ENCODE measurements at places on chromosomes 2 and 18.

DNA sequence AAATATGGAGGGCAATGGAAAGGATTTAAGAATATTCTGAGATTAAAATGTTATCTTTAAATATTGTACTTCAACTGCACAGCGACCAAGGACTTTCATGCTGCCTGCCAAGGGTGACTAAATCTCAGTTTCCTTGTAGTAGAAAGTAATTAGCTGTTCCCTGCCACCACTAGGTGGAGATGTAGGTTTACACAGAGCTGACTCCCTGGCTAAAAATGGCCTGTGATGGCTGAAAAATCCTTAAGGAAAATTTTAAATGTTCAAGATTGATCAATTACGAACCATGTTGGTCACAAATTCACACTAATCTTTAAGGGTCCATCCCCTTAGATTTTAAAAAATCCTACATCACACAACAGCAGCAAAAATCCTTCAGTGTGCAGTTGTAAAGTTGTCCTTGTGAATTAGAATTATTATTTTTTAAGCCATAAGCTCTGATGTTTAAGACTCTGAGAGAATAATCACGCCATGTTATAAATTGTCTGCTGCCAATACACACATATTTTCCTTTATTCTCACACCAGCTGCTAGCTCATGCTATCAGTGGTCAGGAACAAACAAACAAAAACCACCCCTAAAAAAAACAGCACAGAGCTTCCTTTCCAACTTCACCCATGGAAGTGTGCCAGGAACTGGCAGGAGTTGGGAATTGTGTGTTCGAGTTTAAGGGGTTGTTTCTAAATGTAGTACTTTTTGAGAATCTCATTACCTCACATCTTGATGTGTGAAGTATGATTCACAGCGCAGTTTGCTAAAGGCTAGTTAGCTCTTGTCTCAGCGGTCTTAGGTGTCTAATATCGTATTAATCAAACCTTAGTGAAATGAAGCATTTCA lies 399.8 kb downstream of the TMEM182 start:
- DNase-seq, result peak; percentile 8

- DNase-seq, result no peak
Measured at GRCh38 chr2:143258126-143258892, 129.1 kb downstream of the ARHGAP15 start.

GRCh38 chr2:55108456-55109160 lies 58.4 kb upstream of the RTN4 start:
- no peak for DNase-seq

DNA sequence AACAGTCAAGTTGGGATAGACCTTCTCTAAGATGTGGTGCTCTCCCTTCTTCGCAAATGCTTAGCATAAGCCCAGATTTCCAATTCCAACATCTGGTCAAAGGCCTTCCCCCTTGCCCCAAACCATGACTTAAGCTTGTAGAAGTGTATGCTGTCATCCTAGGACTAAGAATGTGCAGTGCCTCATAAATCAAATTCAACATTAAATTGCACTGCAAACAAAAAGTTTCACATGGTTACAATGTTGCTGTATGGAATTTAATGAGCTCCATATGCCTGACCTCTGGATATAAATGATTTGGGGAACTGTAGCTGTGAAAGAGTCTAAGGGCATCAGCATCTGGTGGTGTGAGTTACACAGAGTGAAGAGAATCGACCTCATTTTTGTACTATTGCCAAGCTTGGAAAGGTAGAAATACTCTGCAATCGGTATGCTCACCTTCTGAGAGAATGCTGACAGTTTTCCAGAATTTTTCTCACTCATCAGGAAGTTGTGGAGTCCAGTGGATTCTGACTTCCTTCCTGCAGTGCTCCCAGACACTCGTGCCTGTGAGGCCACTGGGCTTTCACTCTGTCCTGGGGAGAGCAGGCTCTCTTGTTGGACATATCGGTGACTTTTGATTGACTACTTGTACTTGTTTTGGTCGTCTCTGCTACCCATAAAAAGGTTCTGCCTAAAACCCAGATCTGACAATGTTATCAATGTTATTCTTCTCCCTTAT lies 40.6 kb downstream of the FASTKD2 start:
- no peak for DNase-seq

DNA sequence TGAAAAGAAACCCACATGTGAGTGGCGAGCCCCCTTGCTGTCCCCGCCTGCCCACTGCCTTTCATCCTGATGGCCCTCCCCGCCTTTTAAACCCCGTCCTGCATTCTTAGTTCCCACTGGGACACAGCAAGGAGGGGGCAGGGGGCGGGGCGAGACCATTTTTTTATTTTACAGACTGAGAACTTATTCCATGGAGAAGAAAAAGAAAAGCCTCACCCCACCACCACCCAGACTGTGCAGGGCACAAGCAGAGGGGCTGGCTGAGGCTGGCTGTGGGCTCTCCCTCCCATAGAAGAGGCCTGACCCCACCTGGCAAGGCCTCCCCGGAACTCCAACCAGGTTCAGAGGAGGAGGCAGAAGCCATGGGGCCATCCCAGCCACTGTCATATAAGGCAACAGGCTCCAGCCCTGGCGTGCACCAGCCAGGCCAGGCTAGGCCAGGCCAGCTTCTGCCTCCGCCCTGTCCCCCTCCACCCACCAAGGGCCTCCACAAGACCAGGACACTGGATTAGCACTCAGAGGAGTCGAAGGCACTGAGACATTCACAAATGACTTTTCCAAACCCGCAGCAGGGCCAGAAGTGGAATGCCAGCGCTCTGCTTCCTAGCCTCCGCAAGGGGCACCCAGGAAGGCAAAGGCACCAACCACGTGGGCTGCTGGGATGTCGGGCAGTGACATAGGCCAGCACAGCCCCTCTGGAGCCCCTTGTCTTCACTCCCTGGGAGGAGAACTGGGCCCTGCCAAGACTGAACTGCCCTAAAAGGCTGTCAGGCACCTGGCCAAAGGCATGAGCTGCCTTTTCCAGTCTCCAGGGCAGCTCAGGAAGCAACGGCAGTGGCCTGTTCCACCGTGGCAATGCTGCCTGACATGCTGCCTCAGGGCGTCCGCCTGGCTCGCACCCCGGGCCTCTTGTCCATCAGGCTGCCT lies 37.5 kb upstream of the SEMA4C start:
- no peak for DNase-seq

DNA sequence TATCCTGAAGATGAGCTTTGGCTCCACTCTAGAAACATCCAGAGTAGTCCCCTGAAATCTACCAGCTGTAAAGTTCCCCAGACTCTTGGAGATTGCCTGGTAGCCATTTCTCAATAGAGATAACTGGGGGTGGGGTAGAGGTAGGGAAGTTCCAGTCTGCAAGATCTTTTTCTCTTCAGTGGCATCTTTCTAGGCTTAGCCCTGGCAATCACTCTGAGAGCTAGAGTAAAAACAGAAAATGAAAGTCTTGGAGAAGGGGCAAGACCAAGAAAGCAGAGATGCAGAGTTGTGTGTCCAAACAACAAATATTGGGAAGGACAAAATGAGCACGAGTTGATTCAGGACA lies 41.8 kb upstream of the LCLAT1 start:
- DNase-seq, result no peak

- DNase-seq, result no peak
Measured at GRCh38 chr2:127807678-127808353, 3.2 kb downstream of the WDR33 start.

GRCh38 chr2:30237239-30237965 lies 6.1 kb downstream of the LBH start:
- no peak for DNase-seq

DNA sequence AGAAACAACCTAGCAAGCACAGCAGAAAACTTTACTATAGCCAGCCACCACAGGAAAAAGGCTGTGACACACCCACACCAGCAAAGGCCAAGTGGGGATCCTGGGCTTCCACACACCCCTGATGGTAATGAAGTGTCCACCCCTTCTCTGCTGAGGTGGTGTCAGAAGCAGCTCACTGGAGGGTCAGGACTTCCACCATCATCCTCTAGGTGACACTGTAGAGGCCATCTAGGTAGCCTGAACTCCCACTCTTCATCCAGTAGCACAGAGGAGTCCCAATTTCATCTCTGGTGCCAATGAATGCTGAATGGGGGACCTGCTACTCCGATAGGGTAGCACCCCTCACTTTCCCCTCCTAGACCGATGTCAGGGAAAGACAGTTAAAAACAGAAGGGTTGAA lies 1544.4 kb downstream of the LRP1B start:
- DNase-seq, result no peak

GRCh38 chr2:240183875-240184590 lies 43.6 kb upstream of the OTOS start:
- no peak for DNase-seq

DNA sequence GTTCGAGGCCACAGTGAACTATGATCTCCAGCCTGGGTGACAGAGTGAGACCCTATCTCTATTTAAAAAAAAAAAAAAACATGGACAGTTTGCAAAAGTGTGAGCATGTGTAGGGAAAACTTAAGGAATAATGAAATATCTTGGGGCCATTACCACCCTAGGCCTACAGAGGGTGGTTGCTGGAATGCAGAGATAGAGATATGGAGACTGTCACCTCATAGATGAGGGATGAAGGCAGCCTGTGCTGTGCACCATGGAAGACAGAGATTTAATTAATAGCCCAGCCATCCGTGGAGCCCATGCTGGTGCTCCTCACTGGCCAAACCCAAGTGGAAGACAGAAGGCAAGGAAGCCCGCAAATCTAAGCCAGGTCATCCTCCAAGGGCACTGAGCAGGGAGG lies 16.6 kb upstream of the CEP68 start:
- no peak for DNase-seq

- no peak for DNase-seq
Measured at GRCh38 chr18:51651761-51652160, 454.3 kb upstream of the MEX3C start.

- DNase-seq, result no peak
Measured at GRCh38 chr2:239882331-239882732, 142.8 kb downstream of the NDUFA10 start.

- DNase-seq, result no peak
Measured at GRCh38 chr2:119820275-119820674, 60.6 kb downstream of the PTPN4 start.
